ENCODE measurements at places on chromosomes 13 and 19.

GRCh38 chr19:44689290-44690130, 9.4 kb upstream of the CEACAM16 start:
- peak; percentile 73 for DNase-seq

- DNase-seq = no peak
Observed at GRCh38 chr19:478976-479375, 17.3 kb upstream of the MADCAM1 start.

- DNase-seq = no peak
Observed at GRCh38 chr19:48090281-48090802, 20.3 kb downstream of the PLA2G4C start.

- DNase-seq = no peak
Observed at GRCh38 chr19:51594774-51595109, 23.7 kb downstream of the ZNF175 start.

- no peak for DNase-seq
Observed at GRCh38 chr13:78868991-78869390, 210.0 kb upstream of the OBI1 start.

- no peak for DNase-seq
Observed at GRCh38 chr19:45800070-45800553, 7.5 kb upstream of the DMWD start.

- no peak for DNase-seq
Observed at GRCh38 chr13:66623129-66623820, 606.9 kb downstream of the PCDH9 start.

- no peak for DNase-seq
Observed at GRCh38 chr13:39283072-39283471, 244.8 kb downstream of the NHLRC3 start.

DNA sequence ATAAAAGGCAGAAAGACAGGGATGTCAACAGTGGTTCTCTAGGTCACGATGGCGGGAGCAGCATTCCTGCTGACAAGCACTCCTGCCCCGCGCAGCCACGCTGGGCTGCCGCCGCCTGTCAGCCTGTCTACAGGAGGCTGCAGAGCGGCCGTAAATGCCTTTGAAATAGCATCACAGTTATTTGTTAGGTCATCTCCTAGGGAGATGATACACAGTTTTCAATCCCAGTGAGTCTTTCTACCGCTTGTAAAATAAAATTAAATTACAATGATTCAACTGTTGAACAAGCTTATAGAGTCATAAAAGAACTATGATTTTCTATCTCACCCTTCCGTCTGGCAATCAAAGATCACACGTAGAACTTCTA, 7.3 kb upstream of the SLC7A9 start:
- no peak for DNase-seq

DNA sequence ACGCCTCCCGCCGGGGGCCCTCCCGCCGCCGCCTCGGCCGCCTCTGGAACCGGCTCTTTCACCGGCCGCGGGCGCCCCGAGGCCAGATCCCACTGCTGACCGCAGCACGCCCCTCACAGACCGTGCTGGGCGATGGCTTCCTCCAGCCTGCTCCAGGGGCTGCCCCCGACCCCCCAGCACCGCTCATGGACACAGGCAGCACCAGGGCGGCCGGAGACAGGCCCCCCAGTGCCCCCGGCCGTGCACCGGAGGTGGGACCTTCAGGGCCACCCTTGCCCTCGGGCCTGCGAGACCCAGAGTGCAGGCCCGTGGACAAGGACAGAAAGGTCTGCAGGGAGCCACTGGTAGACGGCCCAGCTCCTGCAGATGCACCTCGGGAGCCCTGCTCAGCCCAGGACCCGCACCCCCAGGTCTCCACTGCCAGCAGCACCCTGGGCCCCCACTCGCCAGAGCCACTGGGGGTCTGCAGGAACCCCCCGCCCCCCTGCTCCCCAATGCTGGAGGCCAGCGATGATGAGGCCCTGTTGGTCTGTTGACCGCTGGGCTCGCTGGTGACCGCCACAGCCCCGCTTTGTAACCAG, 13.0 kb downstream of the LRP3 start:
- no peak for DNase-seq

- no peak for DNase-seq
Observed at GRCh38 chr19:29550896-29551295, 25.1 kb downstream of the VSTM2B start.

DNA sequence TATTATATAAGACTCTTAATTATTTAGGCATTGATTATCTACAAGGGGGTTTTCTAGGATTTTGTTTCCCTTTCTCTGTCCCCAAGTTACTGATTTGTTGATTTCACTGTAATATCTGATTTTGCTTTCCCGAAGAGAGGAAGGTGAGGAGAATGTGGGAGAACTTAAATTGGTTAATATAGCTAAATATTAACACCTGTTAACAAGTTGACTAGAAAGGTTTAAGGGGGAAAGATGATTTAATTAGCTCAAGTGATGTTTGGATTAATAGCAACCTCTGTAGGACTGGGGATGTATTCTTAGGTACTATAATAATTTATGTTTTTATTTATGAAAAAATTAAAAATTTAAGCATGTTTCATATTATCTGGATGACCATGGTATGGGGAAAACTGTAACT, 35.1 kb downstream of the SPATA13 start:
- DNase-seq = no peak

DNA sequence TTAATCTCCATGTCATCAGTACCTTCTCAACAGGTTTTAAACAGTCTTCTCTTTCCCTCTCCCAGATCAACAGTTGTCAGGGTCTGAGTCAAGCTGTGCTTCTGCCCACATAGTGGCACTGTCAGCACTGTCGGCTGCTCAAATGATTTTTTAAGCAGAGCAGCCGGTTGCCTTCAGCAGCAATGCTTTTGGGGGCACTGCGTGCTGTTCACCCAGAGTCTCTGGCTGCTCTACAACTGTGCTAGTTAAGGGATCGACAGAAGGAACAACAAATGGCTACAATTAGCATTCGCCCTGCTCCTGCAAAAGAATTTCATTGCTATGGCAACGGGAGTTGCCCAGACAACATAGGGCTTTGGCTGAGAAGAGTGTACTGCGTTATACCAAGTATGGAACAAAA, 412.9 kb downstream of the DIAPH3 start:
- no peak for DNase-seq

- no peak for DNase-seq
Observed at GRCh38 chr19:11279505-11280236, 16.3 kb upstream of the TSPAN16 start.

- DNase-seq = no peak
Observed at GRCh38 chr13:69935043-69935442, 172.6 kb upstream of the ATXN8OS start.

- no peak for DNase-seq
Observed at GRCh38 chr13:99269627-99270241, 11.6 kb upstream of the GPR18 start.

- DNase-seq = no peak
Observed at GRCh38 chr19:1285737-1286360, at the start of gene EFNA2. EFNA2 (plus strand) TSS chr19:1285873; CDS start chr19:1286169, 296 bp downstream.

- DNase-seq = no peak
Observed at GRCh38 chr13:98519976-98520375, 56.9 kb downstream of the STK24 start.

- DNase-seq = no peak
Observed at GRCh38 chr13:113433391-113433916, 19.8 kb downstream of the ADPRHL1 start.

GRCh38 chr13:26716984-26717383, 43.6 kb downstream of the GPR12 start:
- DNase-seq = no peak

- DNase-seq = no peak
Observed at GRCh38 chr13:101390461-101390860, 25.8 kb downstream of the NALCN start.

DNA sequence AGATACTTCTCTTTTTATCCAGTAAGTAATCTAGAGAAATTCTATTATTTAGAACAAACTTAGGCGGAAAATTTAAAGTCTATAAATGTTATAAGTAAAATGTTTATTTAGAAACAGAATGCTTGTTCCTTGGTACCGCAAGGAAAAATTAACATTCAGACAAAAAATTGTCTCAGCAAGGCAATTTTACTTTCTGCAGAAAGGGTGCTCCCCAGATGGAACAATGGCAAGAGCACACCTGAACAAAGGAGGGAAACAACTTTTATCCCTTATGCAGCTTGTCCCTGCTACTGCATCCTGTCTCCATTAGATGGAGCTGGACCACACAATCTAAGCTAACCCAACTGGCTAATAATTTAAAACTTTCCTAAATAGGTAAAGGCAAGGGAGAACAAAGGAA, 6.5 kb upstream of the ZNF708 start:
- no peak for DNase-seq

- no peak for DNase-seq
Observed at GRCh38 chr13:46101484-46102254, 3.2 kb downstream of the CPB2 start.

- DNase-seq = no peak
Observed at GRCh38 chr19:42657556-42657955, 62.8 kb upstream of the CEACAM8 start.

DNA sequence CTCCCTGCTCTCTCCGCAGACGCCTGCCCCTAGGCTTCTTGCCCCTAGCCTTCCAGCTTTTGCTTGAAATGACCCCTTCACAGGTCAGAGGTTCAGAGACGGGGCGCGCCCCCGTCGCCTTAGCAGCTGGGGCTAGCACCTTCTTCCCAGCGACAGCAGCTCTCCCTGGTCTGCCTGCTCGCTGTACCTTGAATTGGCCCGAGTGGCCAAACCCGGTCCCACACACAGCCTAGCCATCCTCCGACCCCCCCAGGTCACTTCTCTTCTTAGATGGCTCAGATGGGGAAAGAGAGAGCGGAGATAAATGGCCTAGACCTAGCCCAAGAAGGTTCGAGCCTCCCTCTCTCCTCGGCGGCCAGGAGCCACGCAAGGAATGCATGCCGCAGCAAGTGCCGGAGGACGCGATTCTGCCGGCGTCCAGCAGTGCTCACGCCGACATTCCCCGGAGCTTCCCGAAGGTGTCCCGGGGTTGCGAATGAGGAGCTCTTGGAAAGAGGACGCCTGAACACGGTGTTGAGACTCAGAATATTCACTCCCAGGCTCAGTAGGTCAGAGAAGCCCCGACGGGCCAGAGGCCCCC, 1.3 kb downstream of the CDX2 start:
- no peak for DNase-seq

DNA sequence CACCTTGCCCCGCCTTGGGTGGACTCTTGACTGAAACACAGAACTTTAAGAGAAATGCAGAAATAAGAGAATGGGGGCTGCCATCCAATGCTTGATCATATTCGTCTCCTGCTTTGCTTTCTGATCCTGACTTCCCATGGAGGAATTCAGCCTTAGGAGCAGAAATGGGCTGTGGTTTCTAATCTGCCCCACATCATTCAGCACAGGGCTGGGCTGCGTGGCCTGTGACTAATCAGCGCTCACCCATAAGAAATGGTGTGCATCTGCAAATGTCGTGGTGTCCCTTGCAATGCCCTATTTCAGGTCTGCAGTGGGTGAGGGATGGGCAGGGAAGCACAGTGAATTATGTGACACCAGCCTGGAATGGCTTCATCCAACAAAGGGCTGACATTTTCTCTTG, 60.7 kb upstream of the URI1 start:
- no peak for DNase-seq

GRCh38 chr19:34731019-34731829, 2.8 kb upstream of the ZNF181 start:
- DNase-seq = no peak

GRCh38 chr19:47096721-47097120, 16.9 kb downstream of the ZC3H4 start:
- DNase-seq = no peak
